ENCODE measurements at places on chromosomes 7 and 10.

- no peak for DNase-seq
Observed at GRCh38 chr10:44316187-44316921, 68.5 kb downstream of the CXCL12 start.

- DNase-seq: no peak
Observed at GRCh38 chr7:18175801-18176450, 148.3 kb upstream of the PRPS1L1 start.

- no peak for DNase-seq
Observed at GRCh38 chr10:48699011-48699627, 14.4 kb downstream of the WDFY4 start.

DNA sequence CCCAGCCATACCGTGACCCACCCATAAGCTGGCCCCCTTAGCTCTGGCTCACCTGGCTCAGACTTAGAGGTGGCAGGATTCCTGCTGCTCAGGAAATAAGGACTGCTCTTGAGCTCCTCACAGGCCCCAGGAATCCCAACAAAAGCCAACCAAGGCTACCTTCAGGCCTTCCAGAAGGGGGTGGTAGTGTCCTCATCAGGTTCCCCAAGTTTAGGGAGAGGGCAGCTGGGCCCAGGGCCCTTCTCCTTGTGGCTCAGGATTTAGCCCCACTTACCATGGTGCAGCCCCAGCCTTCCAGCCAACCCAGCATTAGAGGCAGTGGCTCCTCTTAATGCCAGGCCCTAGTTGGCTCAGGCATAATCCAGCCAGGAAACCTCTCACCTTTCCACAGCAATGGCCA lies 23.5 kb downstream of the NPFFR1 start:
- no peak for DNase-seq

- DNase-seq: no peak
Observed at GRCh38 chr7:156511426-156511825, 129.1 kb upstream of the RNF32 start.

Measured in CD4-positive, alpha-beta T cell treated with Interleukin-4 for 4 hours (primary cell).